ENCODE measurements at places on chromosomes 4 and X. TPM values are rescaled to one million over a fixed set of nuclear protein-coding genes. Genes with fewer than 3 reads are reported as not detected.

DNA sequence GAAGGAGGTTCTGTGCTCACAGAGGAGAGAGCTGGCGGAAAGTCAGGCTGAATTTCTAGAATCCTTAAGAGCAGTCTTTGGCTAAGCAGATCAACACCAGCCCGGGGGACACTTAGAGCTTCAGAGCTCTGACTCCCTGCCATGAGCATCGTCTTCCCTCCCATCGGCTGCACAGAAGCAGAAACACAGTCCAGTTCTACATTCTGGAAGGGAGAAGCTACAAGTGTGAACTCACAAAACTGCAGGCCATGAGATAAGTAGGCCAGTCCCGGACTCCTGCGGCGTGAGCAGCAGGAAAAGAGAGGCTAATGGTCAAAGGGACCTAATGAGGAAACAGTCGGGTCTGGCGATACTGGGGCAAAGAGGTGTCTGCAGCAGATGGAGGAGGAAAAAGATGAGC is 211.5 kb downstream of the DHX15 start:
- H3K4me3 ChIP-seq, result no peak overlapping the region
- H3K27me3 ChIP-seq, result no peaks in the 10 kb centered on the region
- H3K36me3 ChIP-seq, result no peaks in the 10 kb centered on the region
- DNase-seq, result no peak

GRCh38 chrX:136125106-136125505 is 22.2 kb upstream of the FHL1 start:
- no peak for DNase-seq
- no peak overlapping the region for H3K4me3 ChIP-seq
- H3K27ac ChIP-seq, result no peak overlapping the region
- H3K4me1 ChIP-seq, result no peaks in the 10 kb centered on the region
- no peaks in the 10 kb centered on the region for H3K27me3 ChIP-seq

DNA sequence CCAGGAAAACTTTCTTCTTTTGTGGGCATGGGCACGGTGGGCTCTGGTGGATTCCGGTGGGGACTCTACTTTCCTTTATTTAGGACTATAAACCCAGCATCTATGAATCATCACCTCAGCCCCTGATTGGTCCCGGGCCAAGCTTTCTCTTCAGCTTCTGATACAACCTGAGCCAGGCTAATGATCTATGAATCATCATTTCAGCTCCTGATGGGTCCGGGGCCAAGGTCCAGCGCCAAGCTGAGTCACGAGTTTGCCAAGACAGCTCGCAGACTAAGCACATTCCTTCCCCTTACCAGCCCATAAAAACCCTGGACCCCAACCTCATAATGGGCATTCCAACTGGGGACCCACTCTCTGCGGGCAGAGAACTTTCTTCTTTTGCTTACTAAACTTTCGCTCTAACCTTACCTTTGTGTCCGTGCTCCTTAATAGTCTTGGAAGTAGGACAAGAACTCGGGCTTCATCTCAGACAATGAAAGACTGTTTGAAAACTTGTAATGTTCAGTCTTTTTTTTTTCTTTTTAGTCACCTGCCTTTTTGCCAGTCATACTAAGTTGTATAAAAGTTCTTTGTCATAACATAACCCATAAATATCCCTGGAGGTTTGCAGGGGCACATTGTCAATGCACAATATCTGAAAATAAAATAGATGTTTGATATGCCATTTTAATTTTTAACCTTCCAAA is 904.9 kb upstream of the EPHA5 start:
- no peaks in the 10 kb centered on the region for H3K27me3 ChIP-seq
- no peak overlapping the region for H3K27ac ChIP-seq
- H3K4me1 ChIP-seq, result no peaks in the 10 kb centered on the region
- H3K36me3 ChIP-seq, result no peaks in the 10 kb centered on the region

DNA sequence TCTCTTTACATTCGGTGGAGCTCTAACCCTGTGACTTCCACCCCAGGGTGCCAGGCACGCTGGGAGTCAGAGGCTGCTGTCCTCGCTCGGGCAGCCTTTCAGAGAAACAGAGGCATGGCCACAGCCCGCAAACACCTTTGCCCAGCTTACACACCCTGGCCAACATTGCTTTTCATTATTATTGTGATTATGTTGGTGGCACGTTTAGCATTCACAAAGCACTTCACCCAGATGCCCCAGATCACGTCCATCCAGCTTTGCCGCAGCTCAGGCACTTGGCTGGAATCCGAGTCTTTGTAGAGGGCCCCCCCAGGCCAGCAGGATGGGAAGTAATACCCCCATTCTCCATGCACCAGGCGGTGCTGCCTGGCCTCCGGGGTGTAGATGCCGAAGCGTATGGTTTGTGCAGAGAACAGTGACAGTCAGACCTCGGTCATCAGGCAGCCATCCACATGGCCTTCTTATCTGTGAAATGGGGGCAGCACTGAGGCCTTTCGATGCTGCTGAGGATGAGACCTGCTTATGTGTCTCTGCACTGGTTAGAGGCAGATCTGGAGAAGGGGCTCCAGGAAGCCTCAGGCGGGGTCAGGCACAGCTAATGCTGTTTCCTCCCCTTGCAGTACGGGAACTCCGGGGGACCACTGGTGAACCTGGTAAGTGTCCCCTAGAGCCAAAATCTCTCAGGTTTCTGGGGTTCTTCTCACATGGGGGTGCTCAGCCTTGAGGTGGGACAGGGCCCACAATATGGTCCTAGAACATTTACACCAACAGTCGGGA is 22.3 kb downstream of the HTRA3 start:
- H3K27me3 ChIP-seq, result no peaks in the 10 kb centered on the region
- no peak overlapping the region for H3K27ac ChIP-seq
- no peak overlapping the region for H3K4me3 ChIP-seq
- H3K36me3 ChIP-seq, result no peaks in the 10 kb centered on the region
- no peak for DNase-seq

- no peak overlapping the region for H3K27ac ChIP-seq
- H3K36me3 ChIP-seq, result no peaks in the 10 kb centered on the region
- H3K27me3 ChIP-seq, result no peaks in the 10 kb centered on the region
Observed at GRCh38 chr4:53545942-53546581, 45.2 kb downstream of the LNX1 start.

DNA sequence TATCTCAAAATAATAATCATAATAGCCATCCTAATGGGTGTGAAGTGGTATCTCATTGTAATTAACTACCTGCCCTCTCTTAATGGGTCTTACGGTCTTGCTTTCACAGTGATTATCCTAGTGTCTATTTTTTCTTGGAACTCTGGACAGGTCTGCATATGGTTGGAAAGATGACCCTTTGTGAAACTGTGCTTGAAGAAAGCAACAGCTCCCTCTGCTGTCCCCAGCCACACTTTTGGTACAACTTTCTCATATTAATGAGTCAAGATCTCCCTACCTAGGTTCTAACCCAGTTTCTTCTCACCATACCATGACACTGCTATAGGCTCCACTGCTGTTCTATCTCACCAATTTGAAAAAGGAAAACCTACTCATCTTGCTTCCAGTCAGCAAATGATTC is 2.4 kb downstream of the TFDP3 start:
- no peaks in the 10 kb centered on the region for H3K4me1 ChIP-seq
- no peak for DNase-seq
- no peaks in the 10 kb centered on the region for H3K36me3 ChIP-seq
- no peak overlapping the region for H3K27ac ChIP-seq
- H3K4me3 ChIP-seq, result no peak overlapping the region

DNA sequence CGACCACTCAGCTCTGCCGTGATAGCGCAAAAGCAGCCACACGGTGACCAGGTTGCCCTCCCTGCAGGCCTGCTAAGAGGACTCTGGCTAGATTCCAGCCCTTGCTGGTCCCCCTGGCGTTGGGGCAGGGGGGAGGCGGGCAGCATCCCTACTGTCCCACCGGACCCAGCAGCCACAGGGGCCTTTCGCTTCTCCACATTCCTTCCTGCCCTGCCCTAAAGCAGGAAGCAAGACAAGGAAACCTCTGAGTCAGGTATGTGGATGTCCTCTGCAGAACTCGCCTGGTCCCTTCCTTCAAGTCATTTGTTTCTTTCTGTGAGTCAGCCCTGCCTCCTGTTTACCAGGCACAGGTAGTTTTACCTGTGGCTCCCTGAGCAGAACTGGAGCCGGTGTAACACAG is 60.2 kb upstream of the CLDN34 start:
- peaks cover 3% of the 10 kb centered on the region for H3K27me3 ChIP-seq
- H3K4me3 ChIP-seq, result no peak overlapping the region
- no peak for DNase-seq
- no peaks in the 10 kb centered on the region for H3K4me1 ChIP-seq
- H3K36me3 ChIP-seq, result no peaks in the 10 kb centered on the region

GRCh38 chrX:119107206-119107605 is 20.4 kb downstream of the KIAA1210 start:
- no peak overlapping the region for H3K4me3 ChIP-seq

- H3K27me3 ChIP-seq, result no peaks in the 10 kb centered on the region
- no peaks in the 10 kb centered on the region for H3K4me1 ChIP-seq
- DNase-seq, result no peak
- H3K4me3 ChIP-seq, result no peak overlapping the region
- no peak overlapping the region for H3K27ac ChIP-seq
Observed at GRCh38 chrX:133840415-133840814, 145.0 kb downstream of the GPC3 start.

DNA sequence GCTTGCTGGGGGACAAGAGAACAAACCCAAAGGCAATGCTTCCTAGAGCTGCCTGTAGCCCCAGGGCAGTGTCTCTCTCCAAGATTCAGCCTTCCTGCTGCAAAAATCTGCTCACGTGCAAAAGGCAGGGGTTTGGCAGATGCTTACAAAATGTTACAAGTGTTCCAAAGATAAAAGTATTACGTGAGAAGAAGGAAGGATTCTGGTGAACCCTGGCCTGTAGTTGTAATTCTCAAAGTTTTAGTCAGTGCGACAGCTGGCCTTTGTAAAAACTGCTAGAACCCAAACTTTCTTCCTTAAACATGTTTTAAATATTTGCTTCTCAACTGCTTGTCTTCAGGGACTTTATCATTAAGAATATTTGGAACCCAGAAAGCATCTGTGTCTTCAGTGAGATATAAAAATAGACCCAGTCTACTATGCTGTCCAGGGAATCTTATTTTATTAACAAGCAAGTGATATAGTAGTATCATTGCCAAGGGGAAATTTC is 232.3 kb downstream of the FRMPD4 start:
- H3K36me3 ChIP-seq, result no peaks in the 10 kb centered on the region
- no peak overlapping the region for H3K27ac ChIP-seq
- DNase-seq, result no peak
- no peak overlapping the region for H3K4me3 ChIP-seq
- no peaks in the 10 kb centered on the region for H3K27me3 ChIP-seq

DNA sequence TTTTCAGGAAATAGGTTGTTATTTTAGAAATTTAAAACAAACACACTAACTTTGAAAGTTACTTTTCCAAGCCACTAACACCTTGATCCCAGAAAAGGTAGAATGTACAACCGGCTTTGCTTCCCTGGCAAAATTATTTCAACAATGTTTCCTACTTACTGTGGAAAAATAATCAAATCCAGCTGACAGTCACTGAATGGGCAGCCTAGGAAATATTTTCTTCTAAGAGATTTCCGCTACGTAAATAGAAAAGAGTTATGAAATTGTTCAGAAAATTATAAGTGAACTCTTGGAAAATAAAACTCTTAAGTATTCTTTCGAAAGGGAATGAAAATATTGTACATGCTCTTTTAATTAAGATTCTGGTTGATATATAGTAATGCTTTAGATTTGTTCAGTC is 195.7 kb downstream of the GASK1B start:
- no peaks in the 10 kb centered on the region for H3K4me1 ChIP-seq
- H3K36me3 ChIP-seq, result no peaks in the 10 kb centered on the region
- no peaks in the 10 kb centered on the region for H3K27me3 ChIP-seq
- no peak overlapping the region for H3K4me3 ChIP-seq
- DNase-seq, result no peak
- H3K27ac ChIP-seq, result no peak overlapping the region

DNA sequence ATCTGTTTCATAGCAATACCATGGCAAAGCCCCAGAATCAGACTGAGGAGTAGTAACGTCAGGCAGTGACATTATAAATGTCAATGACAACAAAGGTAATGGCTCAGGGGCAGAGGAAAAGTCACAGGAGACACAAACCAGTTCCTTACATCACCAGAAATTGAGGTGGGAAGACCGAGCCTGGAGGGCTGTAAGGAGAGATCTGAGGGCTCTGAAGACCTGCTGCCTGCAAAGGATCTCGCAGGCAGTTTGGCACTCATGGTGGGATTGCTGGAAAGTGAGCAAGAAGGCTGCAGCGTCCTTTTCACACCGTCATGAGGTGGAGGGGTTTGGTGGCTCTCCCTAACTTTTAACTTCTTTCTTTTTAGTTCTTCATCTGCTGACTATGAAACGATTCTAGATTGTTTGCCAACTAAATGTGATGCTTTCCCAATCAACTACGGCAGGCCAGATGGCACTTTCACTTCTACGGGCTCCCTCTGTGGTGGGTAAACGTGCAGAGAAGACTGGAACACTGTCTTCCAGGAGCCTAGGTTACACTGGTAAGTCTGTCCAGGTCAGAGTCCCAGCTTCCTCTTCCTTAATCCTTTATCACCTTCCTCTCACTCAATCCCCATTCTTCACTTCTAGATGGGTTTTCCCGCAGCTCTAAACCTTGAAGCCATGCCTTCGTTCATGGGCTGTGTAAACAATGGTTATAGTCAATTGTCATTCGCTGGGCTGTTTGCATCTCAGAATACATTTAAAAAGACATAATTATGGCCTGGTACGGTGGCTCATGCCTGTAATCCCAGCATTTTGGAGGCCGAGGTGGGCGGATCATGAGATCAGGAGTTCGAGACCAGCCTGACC is 58.2 kb downstream of the TBC1D9 start:
- H3K4me3 ChIP-seq, result no peak overlapping the region
- no peaks in the 10 kb centered on the region for H3K36me3 ChIP-seq
- no peaks in the 10 kb centered on the region for H3K4me1 ChIP-seq

Gene FAAH2
- 34.6 TPM for polyA plus RNA-seq

Gene MMGT1
- polyA plus RNA-seq, result 8.1 TPM

Gene WAS
- polyA plus RNA-seq, result 40.1 TPM

Gene SRPX
- polyA plus RNA-seq, result 108 TPM

Gene ADH1A
- polyA plus RNA-seq, result 0.43 TPM

Gene VCX2
- not detected for polyA plus RNA-seq

Gene TBX22
- not detected for polyA plus RNA-seq

Measured in thymus (tissue), 14 donors.